ENCODE measurements at places on chromosomes 12 and 14.

- no peak for DNase-seq
Measured at GRCh38 chr12:47004634-47005033, 74.8 kb upstream of the PCED1B start.

- no peak for DNase-seq
Measured at GRCh38 chr12:77940011-77940423, 109.3 kb downstream of the NAV3 start.

DNA sequence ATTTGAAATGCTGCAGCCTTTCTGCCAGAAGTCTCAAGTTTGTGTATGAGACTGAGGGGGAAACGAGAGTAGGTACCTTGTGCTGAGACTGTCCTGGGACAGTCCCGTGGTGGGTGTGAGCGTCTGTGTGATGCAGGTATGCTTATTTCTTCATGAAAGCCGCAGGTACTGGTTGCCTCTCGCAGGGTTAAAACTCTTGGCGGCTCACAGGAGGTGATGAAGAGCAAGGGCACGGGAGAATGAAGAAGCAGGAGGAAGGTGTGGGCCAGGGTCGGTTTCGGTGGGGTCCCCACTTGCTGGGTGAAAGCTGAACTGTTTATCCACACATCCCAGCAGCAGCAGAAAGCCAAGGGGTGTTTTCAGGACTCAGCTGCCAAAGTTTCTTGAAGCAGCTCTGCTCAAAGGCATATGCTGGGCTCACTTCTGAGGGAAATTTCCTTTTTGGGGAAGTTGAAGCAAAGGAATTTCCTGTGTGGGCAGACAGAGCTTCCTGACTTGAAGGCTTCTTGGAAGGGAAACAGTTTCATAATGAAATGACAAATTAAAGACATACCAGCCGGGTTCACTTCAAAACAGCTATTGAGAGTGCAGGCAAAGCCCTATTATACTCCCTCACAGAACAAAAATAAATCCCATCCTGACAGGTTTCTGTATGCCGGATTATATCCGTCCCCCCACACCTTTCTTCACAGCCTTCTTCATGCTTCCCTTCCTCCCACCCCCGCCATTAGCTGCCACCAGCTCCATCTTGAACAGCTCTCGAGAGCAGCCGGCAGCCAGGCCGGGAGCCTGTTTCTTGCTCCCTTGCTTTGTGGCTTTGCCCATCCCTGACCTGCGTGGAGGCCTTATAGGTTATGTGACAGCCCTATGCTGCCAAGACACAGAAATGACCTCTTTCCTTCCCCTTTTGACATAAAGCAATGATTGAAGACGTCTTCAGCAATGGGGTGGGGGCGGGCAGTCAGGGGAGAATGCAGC, 116.6 kb downstream of the ETV6 start:
- peak; percentile 47 for DNase-seq

DNA sequence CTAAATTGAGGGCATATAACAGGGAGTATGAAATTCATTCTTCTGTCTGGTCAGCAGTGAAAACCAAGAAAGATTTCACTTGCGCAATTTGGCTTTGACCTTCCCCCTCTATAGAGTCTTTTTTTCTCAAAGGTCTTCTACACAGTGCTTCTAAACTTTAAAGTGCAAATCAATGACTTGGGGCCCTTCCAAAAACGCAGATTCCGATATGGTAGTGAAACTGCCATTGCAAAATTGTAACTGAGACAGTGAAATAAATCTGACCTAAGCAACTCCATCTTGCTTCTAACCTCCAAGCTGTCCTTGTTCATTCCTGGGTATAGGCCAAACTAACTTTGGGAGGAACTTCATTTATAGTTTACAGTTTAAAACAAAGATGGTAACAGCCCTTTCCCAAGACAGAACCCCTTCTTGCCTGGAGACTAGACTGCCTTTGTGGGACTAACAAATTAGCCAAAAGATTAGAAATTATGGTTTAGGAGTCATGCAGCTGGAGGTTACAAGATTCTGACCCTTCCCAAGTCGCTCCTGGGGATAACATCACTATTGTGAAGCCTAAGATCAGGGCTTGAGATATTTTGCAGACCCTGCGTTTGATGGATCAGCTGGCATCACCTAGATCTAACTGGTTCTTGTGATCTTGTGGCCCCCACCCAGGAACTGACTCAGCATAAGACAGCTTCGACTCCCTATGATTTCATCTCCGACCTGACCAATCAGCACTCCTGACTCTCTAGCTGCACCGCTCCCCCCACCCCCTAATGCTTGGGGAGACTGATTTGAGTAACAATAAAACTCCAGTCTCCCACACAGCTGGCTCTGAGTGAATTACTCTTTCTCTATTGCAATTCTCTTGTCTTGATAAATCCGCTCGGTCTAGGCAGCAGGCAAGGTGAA, 5.0 kb downstream of the SLC25A21 start:
- DNase-seq, result no peak

GRCh38 chr12:56141946-56142784, 10.2 kb upstream of the MYL6B start:
- DNase-seq, result no peak

GRCh38 chr12:62332598-62332997, 72.4 kb downstream of the USP15 start:
- no peak for DNase-seq

DNA sequence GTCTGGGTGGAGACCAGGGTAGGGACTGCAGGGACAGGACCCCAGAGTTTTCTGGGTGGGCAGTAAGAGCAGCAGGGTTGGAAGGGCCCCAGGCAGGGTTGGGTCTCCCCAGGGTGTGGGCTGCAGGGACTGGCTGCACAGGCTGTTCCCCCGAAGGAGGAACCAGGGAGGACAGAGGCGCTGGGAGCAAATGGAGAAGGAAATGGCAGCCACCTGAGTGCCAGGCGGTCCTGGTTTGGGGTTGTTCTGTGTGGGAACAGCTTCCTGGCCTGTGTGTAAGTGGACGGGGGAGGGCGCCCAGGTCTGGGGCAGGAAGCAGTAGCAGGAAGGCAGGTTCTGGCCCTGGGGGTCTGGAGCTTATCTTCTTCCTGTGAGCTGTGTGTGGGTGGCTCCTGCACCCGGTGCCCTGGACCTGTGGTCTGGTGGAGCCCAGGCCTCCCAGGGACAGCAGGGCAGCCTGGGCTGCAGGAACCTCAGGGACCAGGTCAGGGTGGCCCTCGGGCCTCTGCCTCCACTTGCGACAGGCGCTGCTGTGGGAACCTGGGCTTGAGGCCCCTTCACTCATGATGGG, 372.8 kb downstream of the TMEM121 start:
- DNase-seq, result no peak

DNA sequence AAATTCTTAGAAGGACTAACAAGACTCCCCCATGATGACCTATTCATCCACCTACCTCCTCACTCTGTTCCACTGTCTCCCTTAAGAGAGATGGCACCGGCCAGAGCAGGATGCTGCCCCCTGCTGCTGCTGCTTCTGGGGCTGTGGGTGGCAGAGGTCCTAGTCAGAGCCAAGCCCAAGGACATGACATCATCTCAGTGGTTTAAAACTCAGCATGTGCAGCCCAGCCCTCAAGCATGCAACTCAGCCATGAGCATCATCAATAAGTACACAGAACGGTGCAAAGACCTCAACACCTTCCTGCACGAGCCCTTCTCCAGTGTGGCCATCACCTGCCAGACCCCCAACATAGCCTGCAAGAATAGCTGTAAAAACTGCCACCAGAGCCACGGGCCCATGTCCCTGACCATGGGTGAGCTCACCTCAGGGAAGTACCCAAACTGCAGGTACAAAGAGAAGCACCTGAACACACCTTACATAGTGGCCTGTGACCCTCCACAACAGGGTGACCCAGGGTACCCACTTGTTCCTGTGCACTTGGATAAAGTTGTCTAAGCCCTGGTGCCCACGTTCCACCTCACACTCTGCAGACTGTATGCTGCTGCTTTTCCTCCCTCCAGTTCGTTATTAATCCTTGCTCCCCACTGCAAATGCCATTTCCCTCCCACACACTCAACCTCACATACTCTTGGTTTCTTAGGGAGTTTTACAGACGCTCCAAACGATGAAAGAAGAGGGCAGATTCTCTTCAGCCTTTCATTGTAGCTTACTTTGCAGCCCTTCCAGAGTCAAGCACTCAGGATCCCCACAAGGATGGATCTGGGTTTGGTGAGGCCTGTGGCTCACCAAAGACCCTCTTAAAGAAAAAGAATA, at the start of gene RNASE8:
RNASE8 (plus strand) TSS at position 20 of the 873 bp plus-strand sequence; CDS start at position 91, 71 bp downstream.
- DNase-seq, result no peak

DNA sequence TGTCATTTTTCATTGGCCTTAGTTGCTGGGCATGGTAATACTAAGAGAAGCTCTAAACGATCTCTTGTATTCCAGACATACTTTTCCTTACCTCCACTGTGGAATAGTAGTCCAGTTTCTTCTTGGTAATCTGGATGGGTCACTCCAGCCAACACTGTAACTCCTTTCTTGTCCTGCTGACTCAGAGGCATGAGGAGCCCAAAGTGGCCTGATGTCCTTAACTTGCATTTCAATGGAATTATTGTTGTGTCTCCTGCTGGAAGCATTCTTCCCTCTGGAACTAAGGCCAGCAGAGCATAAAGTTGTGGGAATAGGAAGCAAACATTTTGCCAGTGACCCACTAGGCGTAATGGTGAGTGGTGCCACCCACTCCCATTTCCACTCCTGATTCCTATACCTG, 33.1 kb downstream of the DAAM1 start:
- DNase-seq, result no peak

Data from renal cortex interstitium (tissue), 15 donors.